Stimulated activated CD4-positive, alpha-beta T cell treated with anti-CD3 and anti-CD28 coated beads, TNF-alpha, amount 100 ng/mL, for 4 hours (primary cell): ENCODE measurements at places on chromosomes 3 and 15.

GRCh38 chr3:26273196-26273595 is 349.4 kb upstream of the LRRC3B start:
- DNase-seq: no peak

DNA sequence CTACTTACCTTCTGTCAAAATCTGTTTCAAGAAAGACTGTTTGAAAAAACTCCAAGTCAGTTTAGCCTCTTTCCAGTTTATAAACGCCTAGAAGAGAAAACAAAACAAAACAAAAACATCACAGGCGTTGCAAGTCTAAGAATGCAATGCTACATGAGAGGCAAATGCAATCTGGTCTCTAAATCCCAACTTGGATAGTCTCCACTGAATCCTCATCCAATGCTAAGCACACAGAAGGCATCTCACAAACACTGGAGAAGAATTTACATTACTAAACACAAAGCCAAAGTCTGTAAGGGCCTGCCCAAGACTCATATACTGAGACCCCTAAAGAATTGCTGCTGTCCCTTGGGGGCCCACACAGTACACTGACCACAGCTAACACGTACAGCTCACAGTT is 18.4 kb downstream of the RFT1 start:
- no peak for DNase-seq

DNA sequence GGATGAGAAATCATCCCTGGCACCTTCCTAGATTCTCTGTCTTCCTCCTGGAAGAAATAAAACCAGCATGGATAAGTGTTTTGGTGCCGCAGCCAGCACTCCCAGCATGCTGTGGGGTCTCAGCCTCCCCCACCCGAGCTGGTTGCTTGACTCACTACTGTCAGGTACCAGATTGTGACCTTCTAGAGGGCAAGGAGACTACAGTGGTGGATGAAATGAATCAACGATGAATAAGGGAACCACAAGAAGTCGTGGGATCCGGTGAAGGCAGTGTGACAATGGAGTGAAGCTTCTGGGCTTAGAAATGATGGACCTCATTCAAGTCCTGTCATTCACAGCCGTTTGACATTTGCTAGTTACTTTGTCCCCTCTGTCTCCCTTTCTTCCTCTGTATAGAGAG is 50.2 kb upstream of the SLCO3A1 start:
- DNase-seq: no peak

DNA sequence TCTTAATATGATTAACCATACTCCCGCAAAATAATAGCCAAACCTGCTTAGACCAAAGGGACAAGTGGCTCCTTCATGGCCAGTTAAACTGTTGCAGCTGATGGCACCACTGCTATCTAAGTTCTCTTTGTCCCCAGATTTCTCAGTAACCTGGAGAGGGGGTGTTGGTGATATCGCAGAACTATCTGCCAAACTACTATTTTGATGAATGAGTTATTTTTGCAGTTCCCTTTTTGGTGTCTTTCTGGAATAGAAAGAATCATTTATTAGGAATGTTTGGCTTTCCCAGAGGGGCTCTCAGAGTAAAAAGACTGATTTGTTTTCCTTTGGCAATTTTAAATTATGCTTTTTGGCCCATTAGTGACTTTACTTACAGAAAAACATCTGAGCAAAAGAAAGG is 33.0 kb downstream of the CLEC3B start:
- DNase-seq: no peak

- no peak for DNase-seq
These were observed 652.4 kb upstream of the NAALADL2 start for GRCh38 chr3:174206607-174207192.

DNA sequence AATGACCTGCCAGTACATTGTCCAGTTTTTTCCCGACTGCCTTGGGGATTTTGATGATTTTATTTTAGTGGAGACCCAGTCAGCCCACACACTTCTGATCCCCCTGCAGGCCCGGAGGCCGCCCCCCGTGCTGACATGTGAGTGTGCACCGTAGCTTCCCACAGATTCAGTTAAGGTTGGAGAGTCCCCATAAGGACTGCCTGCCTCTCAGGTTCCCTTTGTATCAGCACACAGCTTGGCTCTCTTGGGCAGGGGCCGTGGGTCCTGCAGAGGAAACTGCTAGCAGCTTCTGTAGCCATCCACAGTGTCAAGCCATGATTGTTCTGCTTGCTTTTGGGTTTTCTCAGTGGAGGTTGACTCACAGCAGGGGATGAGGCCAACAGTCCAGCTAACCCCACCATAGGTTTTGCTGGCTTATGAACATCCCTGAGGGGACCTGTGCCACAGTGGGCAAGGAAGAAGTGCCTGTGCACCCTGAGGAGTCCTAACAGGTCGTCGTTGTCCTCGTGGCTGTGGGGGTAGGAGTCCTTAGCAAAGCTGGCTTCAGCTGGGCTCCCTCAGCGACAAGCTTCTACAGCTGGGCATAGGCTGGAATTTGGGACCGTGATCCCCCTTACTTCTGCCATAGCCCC is 46.4 kb downstream of the DLEC1 start:
- DNase-seq: no peak

DNA sequence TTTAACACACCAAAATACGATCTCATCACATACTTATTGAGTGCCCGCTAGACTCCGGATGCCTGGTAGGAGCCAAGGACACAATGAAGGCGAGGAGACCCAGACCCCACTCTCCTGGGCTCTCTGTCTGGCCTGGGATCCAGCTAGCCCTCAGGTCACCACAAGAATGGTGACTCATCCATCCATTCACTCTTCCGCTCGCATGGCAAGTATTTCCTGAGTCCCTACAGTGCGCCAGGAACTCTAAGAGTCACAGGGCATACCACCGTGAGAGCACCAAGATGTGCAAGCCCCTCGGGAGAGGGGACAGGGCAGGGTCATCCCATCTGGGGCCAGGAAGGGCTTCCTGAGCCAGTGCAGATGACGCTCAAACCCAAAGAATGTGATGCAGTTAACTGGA is 101.6 kb upstream of the PRR20G start:
- no peak for DNase-seq

GRCh38 chr15:27545494-27546255 is 553.4 kb downstream of the OCA2 start:
- no peak for DNase-seq

GRCh38 chr15:67941648-67942310 is 101.9 kb upstream of the RNU6-1 start:
- no peak for DNase-seq

GRCh38 chr15:82933576-82933975 is 18.9 kb downstream of the HOMER2 start:
- no peak for DNase-seq

DNA sequence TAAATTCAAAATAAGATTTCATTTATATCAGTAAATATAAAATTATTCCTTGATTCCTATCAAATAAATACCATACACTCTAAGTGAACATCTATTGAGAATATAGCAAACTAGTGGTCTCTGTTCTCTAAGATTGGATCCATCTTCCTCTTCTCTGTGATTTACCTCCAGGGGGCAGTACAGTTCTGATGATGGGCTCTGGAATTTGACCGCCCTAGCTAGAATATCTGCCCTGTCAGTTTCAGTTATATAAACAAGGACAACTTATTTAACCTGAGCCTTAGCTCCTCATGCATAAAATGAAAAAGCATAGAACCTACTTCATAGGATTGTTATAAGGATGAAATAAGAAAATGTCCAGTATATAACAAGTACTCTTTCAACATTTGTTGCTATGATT is 171.1 kb upstream of the CCDC54 start:
- DNase-seq: no peak

- no peak for DNase-seq
These were observed 36.0 kb downstream of the RFX7 start for GRCh38 chr15:56207711-56208110.

GRCh38 chr3:20307383-20307782 is 121.4 kb upstream of the SGO1 start:
- no peak for DNase-seq

GRCh38 chr15:96066126-96066525 is 264.4 kb upstream of the NR2F2 start:
- DNase-seq: no peak

DNA sequence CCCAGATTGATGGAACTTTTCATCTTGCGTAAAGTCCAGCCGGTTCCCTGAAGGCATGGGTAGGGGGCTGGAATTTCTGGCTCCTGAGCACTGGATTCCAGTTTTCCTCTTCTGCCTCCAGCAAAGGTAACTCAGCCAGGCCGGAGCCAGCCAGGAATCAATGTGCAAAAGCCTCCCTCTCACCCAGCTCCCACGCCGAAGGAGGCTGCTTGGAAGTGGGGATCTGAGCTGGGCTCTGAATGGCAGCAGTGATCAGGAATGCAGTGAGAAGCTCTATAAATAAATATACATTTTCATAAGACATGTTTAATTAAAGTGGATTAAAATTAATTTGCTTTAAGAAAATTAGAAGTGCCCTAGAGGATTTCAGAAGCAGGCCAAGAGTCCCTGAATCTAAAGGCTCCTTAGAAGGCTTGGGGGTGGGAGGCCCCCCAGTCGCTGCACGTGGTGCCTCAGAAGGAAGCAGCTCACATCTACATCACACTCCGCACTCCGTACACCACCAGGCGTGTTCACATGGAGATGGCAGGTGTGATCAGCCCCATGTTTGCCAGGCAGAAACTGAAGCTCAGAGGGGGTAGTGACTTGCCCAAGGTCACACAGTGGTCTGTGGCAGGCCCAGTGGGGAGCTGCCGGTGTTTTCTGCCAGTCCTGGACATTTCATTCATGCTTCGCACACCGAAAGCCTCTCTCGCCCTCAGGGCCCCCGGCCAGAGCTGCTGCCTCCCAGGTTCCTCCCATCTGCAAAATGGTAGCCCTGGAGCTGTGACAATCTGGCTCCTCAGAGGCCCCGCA is 148.6 kb upstream of the LINGO1 start:
- no peak for DNase-seq

DNA sequence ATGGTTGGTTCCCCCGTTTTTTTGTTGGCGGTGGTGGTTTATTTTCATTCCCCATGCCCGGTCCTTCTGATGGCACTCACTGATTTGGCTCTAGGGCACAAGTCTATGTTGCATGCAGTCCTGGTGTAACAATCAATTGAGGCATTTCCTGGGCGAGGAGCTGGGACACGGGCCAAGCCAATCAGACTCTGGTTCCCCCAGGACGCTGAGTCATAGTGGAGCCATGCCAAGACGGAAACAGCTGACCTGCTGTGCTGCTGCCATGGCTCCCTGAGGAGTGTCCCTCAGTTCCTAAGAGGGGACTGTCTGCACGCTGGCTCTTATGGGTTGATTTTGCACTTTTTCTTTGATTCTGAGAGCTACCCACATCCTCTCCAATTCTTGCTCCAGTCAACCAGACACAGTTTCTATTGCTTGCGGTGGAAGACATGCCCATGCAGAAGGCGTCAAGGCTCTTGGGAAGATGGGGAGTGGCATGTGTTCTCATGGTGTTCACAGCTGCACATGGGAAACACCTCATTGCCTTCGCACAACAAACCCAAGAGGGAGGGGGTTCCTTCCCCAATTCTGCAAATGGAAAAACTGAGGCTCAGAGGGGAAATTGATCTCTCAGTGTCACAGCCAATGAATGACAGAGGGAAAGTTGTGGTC is 28.3 kb upstream of the ALDH1L1 start:
- no peak for DNase-seq

GRCh38 chr3:40191850-40192448 is 117.6 kb upstream of the EIF1B start:
- DNase-seq: peak; percentile 19

GRCh38 chr15:40511472-40512133 is 40.8 kb downstream of the CHST14 start:
- no peak for DNase-seq

DNA sequence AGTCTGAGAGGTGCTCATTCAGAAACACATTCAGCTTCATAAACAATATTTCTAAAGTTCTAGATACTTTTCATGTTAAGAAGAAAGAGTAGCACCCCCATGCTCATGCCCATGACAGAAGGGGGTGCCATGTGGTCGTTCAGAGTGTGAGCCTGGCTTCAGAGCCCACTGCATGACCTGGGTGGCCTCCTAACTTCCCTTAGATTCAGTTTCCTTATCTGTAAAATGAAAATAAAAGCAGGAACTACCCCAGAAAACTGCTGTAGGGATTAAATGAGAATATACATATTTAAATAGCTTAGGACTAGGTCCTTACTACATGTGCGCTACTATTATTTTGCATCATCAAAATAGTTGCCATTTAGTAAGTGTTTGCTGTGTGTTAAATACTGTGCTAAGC is 69.2 kb downstream of the ABHD5 start:
- DNase-seq: no peak

DNA sequence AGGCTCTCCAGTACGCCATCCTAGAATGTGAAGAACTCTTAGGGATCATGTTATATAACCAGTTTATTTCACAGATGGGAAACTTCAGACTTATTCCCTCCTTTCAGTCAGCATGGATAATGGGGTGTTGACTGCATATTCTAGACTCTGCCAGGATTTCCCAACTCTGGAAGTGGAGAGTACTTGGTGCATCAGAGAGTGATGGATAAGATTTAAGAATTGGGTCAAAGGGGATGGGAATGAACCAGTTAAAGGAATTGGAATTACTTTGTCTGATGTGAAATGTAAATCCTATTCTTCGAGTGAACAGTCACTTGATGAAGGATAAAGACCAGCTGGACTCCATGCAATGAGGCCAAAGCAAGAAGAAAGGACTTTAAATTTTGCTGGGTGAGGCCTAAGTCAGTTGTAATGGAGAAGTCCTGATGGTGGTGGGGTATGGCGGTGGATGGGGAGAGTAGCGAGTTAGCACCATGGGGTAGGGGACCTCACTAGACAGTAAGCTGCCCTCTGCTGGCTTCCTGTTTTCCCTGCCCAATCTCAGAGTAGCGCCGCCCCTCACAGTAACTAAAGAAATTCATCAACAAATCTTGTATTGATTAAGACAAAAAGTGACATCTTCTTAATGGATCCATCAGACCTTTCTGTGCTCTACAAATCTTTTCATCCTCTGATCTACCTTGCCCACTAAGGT is 7.3 kb upstream of the CACNA1D start:
- DNase-seq: no peak

DNA sequence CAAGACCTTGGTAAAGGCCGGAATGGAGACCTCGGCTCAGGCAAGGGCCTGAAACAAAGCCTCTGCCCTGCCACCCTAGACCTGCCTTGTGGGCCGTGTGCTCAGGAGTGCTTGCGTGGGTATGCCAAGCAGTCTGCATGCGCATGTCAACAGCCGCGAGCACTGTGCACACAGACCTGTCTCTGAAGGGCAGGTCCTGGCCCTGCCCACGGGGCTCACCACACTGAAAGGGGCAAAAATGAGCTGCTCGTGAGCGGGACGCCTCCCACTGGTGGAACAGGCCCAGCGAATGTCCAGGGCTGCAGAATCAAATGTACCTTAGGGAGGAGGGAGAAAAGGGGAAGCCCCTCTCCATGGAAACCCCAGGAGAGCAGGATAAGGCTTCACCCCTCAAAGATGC is 44.3 kb upstream of the FGD5 start:
- DNase-seq: no peak

- no peak for DNase-seq
These were observed 149.4 kb downstream of the VGLL4 start for GRCh38 chr3:11494131-11494916.

- DNase-seq: no peak
These were observed 207.9 kb downstream of the LPP start for GRCh38 chr3:188361888-188362287.

- DNase-seq: no peak
These were observed 108.0 kb upstream of the TBC1D5 start for GRCh38 chr3:17850448-17850847.
